T-helper 1 cell treated with Interleukin-12 subunit alpha and Interleukin-12 subunit beta and Interleukin-4 antibody, amounts not matched to agents 30 ng/mL and 1 ng/mL, for 36 hours (primary cell): ENCODE measurements at places on chromosomes 12 and 14. TPM values are rescaled to one million over a fixed set of nuclear protein-coding genes. Genes with fewer than 3 reads are reported as not detected.

Gene ACSM4
- total RNA-seq, result not detected in 2 replicates

Gene NEUROD4
- not detected in 2 replicates for total RNA-seq

Gene HAL
- 1.0 and 1.5 TPM in 2 replicates for total RNA-seq

Gene ABCD2
- 39.1 and 39.5 TPM in 2 replicates for total RNA-seq

Gene B3GNT4
- 0.12 and 0.32 TPM in 2 replicates for total RNA-seq

Gene OTX2
- not detected in 2 replicates for total RNA-seq

Gene P2RX2
- total RNA-seq, result not detected in 2 replicates

Gene TAS2R30
- 4.2 and 5.4 TPM in 2 replicates for total RNA-seq

Gene SLC5A8
- not detected in 2 replicates for total RNA-seq

Gene PNN
- total RNA-seq, result 80.3 and 83.3 TPM in 2 replicates

Gene LYSET
- total RNA-seq, result 9.6 and 11.6 TPM in 2 replicates
